ENCODE measurements at places on chromosomes 6 and 20. TPM values are rescaled to one million over a fixed set of nuclear protein-coding genes. Genes with fewer than 3 reads are reported as not detected.

DNA sequence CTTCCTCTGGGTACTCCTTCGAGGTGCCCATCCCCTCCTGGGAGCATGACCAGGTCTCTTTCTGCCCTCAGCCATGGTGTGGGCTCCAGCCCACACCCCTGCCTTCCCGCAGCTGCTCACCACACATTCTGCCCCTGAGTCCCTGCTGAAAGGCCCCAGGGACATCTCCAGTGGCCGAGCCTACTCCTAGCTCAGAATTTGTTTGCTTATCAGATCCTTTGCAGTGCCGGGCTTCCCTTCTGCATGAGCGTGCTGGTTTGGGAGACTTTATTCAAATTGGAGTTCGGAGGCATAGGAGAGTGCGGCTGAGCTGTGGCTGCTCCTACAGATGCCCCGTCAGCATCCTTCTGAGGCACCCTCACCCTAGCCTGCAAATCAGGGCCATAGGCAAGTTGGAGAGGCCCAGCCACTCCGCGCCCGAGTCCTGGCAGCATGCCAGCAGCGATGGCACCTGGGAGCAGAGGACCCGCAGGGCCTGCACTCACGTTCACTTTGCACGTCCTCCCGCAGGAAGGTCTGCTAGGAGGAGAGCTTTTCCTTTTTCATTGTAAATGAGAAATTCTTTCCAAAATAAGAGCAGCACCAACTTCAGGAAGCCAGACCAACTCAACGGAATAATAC, 327.3 kb downstream of the QKI start:
- no peak for DNase-seq

- peak; percentile 97 for DNase-seq
Observed at GRCh38 chr6:34196116-34196832, 40.4 kb upstream of the HMGA1 start.

GRCh38 chr20:48962976-48963771, 41.7 kb downstream of the ARFGEF2 start:
- DNase-seq, result no peak

Gene DEFB123
- not detected for total RNA-seq

DNA sequence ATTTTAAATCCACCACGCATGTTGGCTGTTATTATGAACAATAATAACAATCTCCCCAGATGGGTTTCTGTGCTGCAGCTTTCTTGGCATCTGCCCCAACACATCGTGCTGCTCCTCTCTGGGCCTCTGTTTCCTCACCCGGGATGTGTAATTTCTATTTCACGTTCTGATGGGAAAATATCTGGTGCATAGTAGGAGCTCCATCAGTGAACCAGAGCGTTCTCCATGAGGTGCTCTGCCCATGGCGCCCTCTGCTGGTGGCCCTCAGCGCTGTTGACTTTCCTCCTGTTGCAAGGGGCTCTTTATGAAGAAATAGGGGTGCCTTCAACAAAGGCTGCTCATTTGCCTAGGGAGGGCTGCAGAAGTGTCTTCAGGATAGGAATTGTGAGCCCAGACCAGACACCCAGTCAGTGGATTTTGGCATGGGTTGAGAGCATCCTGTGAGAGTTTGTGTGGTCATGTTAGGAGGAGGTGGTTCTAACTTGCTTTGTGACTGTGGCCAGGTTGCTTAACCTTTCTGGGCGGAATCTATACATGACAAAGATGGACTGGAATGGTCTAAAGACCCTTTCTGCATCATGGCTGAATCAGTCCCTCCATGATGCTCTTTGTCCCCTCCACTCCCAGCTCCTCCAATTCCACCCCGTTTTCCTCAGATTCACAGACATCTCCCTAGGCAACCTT, 8.1 kb downstream of the SCRT2 start:
- DNase-seq, result peak; percentile 82

Gene HLA-DRB1
- total RNA-seq, result 32.4 TPM

- no peak for DNase-seq
Observed at GRCh38 chr6:7176208-7176607, 68.4 kb downstream of the RREB1 start.

DNA sequence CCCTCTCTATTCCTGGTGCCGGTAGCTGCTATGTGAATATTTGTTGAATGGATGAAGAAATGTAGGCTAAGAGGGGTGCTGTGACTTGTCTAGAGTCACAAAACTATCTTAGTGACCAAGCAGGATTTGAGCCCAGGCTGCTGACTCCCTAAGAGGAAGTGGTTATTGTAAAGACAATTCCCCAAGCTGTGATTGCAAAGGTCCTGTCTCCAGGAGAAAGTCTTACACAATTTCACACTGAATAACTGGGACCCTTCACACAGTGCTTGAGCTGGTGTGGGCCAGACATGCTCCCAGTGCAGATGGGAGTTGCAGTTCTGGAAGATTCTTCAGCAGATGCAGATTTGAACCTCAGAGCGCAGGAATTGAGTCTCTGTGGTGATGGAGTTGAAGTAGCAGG, 38.1 kb downstream of the IYD start:
- no peak for DNase-seq

DNA sequence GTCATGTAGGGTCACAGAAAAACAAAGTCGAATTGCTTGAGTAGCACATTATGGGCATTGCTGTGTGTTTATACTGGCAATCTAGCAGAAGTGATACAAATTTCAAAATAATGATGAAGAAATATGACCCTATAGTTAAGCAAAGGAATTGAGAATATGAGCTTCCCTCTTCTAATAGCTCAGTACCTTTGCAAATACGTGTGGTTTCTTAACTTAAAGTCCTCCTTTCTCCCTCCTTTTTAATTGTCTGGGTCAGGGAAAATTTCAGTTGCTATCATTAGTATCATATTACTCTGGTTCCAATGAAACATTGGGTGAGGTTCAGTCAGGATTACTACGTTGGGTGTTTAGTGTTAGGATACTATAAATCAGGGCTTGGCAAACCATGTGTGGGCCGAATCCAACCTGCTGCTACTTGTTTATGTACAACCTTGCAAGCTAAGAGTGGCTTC, 166.8 kb upstream of the CARMIL1 start:
- DNase-seq, result no peak

DNA sequence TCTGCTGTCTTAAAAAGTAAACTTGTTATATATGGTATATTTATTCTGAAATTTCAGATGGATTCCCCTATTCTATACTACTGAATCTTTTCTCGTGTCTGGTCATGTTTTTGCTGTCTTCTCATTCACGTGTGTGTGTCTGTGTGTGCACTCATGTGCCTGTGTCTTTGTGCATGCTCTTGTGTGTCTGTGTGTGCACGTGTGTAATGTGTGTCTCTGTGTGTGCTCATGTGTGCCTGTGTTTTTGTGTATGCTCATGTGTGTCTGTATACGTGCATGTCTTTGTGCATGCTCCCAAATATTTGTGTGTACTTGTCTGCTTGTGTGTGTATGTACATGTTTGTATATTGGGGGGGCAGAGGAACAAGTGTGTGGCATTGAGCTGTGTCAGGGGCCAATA, 34.0 kb downstream of the PRR18 start:
- DNase-seq, result no peak

- no peak for DNase-seq
Observed at GRCh38 chr6:90530882-90531281, 56.0 kb downstream of the MAP3K7 start.

Gene LAMA5
- 89.3 TPM for total RNA-seq

Gene RRAGD
- total RNA-seq, result 126 TPM

DNA sequence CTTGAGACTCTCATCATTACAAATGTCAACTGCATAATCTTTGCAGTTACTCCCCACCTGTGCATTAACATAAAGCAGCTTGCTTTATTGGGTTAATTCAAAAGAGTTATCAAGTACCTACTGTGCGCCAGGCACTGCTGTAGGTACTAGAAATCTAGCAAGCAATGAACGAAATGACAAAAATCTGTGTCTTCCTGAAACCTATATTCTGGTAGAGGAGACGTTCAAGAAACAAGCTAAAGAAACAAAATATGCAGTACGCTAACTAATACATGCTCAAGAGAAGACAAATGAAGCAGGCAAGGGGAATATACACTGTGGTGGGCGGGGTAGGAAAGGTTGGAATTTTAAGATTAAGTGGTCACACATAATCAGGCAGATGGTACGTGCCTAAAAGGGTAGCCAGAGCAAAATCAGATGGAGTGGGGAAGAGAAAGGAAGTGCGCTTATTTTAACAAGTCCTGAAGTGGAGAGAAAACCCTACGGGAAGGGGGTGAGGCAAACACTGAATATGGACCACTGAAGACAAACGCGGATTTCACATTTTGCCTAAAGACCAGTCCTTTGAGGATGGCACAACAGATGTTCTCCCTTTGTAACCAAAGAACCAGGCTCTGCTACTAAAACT, 1.2 kb downstream of the ELOVL2 start:
- DNase-seq, result no peak

GRCh38 chr6:70180183-70180900, 122.5 kb downstream of the COL9A1 start:
- no peak for DNase-seq

Gene NFATC2
- total RNA-seq, result 2.1 TPM

Gene FAM83D
- 0.49 TPM for total RNA-seq

- DNase-seq, result no peak
Observed at GRCh38 chr6:139027620-139028182, 844 bp upstream of the ABRACL start.

Gene CDH26
- 2.3 TPM for total RNA-seq

DNA sequence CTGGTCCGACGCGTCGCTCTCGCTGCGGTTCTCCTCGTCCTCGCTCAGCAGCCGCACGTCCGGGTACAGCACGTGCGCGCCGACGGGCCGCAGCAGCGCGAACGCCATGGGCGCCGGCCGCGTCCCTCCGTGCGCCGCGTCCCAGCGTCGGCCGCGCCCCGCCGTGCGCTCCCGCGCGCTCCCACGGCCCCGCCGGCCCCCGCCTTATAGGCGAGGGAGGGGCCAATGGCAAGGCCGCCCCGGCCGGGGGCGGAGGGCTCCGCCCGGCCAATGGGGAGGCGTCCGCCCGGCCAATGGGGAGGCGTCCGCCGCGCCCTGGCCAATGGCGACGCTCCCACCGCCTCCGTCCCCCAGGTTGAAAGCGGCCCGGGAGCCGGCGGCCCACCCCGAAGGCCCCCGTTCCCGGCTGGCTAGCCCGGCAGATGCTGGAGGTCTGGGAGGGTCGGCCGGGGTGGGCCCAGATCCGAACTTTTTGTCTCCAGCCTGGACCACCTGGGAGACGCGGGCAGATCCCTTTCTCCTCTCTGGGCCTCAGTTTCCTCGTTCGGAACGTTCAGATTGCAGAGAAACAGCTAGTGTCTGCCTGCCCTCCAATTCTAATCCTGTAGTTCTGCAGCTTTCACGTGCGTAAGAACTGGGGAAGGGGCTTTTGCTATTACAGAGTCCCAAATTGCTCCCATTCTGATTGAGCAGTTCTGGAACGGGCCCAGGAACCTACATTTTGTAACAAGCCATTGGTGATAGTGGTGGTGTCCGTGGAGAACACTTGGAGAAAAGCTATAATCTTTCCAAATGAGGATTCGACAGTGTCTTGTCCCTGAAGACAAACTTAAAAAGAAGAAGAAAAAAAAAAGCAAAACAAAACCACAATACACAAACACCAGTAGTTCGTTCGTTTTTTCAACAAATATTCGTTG, at the start of gene TCF15:
TCF15 (minus strand) TSS at position 180 of the 917 bp plus-strand sequence; CDS start at position 108, 72 bp downstream.
- peak; percentile 76 for DNase-seq

DNA sequence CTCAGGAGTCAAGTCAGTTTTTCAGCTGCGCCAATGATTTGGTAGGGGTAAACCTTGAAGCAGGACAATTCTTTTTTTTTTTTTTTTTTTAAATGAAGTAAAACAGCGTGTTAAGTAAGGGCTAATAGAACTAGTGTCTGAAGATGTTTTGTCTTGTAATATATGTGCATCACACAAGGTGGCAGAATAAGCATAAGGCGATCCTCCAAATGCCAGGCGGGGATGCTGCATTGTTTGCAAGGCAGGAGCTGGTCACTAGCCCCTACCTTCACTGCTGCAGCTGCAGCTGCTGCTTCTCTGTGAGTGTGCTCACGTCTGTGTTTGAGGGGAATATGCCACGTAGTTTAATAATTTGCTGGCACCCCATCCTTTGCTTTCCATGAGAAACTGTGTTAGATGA, 272.7 kb upstream of the MAP3K7 start:
- DNase-seq, result no peak

DNA sequence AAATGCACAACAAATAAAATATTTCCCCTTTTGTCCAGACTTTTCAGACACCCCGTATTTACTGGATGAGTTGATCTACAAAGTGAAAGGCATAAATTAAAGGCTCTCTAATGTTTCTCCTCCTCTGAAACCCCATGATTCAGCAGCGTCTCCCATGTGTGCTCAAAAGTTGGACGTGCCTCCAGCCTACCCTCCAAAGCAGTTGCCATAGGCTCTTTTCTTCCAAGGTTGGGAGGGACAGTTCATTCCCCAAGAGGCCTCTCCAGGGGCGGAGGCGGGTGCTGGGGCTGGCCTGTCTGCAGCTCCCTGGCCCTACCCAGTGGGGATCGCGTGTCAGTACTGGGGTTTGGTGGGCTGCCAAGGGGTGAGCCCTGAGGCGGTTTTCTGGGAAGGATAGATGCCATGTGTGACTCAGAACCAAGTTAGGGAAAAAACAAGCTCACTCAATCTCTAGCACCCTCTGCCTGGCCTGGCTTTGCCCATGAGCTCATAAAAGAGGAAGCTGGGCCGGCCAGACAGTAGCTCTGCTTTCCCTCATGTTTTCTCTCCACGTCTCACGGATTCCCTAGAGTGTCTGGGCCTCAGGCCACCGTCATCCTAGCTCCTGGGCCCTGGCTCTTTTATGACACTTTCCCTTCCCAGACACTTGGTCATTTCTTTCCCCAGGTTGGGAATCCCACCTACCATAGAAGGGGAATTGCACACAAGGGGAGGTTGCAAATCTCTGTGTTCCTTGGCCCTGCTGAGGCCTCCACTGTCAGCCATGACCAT, 8.0 kb upstream of the IER3 start:
- peak; percentile 93 for DNase-seq

- no peak for DNase-seq
Observed at GRCh38 chr6:71349976-71350615, 61.5 kb downstream of the OGFRL1 start.

DNA sequence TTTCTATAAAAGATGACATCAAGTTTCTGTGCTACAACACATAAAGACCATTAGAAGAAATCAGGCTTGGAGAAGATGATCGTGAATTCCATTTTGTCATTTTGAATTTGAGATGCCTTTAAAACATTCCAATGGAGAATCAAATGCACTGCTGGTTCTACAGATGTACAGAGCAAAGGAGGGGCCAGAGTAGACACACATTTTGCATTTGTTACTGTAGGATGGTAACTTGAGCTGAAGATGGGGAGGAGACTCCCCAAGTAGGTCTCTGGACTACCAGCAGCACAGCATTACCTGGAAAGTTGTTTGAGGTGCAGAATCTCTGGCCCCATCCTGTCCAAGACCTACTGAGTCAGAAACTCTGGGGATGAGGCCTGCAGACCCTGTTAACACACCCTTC, 121.6 kb upstream of the RALGAPA2 start:
- DNase-seq, result no peak

DNA sequence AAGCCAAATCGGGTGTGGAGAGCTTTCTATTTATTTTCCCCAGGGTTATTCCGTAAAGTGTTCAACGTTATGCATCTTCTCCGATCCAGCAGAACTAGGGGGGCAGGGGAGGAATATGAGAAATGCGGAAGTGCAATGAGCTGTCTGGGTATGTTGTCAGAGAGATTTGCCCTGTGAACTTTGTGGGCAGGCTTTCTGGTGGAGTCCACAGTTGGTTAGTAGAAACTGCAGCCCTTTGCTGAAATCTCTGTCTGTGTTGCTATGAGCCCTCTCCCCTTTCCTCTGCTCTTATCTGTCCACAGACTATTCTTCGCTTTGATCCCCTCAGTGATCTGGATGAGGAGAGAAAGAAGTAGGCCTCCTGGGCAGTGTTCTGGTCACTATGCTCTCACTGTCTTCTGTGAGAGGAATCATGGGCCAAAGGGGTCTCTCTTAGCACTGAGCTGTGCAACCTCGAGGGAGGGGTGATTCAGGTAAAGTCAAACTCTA, 158.9 kb upstream of the FUT9 start:
- DNase-seq, result no peak
